ENCODE measurements at places on chromosomes 3 and 15.

GRCh38 chr3:81485444-81485865 lies 276.0 kb downstream of the GBE1 start:
- no peak for DNase-seq

DNA sequence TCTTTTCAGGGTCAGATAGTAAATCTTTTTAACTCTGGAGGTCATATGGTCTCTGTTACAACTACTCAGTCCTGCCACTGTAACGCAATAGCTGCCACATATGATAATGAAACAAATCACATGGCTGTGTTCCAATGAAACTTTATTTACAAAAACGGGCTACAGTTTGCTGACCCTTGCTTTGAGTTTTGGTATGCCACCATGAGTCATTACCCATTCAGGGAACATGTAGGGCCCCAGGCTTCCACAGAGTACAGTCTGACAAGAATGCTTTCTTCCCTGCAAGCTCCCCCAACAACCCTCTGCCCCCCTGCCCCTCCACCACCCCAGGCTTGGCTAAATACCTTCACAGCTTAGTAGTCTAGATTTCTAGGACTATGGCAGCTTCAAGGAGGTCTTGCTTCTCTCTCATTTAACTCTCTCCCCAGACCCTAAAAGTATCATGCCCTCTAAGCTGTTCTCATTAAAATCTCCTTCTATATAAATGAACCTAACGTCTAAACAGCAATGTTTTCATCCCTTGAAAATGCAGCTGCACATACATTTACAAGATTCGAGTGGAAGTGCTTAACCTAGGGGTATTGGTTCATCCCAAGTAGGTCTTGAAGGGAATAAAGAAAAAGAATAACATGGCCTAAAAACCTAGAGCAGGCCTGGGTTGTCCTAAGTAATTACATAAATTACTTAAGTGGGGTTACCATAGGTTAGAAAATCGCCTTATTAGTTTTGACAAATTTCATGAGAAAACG lies 117.8 kb upstream of the PRICKLE2 start:
- DNase-seq = no peak

GRCh38 chr15:67189326-67190051 lies 65.0 kb downstream of the AAGAB start:
- no peak for DNase-seq

DNA sequence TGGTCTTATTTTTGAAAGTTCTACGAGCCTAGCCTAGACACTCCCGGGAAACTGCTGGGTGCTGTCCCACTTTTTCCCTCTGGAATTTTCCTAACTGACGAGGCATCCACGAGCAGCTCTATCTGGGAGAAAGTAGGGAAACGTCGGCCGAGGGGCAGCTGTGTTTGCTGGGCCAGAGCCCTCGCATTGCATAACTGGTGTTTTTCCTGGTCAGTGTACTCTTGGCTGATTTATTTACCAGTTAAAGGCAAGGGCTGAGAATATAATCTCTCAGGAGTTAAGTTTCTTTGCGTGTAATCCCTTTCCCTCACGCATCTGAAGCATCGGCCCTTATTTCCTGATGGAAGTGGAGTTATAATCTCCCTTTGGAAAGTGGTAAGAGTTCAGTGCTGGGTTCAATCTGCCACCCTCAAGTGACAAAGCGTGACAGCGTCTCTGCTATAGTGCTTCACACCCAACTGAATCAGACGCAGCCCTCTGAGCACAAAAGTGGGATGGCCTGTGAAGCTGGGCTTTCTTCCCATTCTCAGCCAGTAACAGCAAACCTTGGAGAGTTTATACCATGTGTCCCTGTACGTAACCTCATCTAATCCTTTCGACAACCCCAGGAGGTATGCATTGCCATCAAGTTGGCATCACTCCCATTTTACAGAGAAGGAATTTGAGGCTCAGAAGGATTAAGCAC lies 311.5 kb downstream of the RORA start:
- DNase-seq = no peak

- no peak for DNase-seq
These were observed 540.7 kb upstream of the NECTIN3 start for GRCh38 chr3:110530902-110531301.

- DNase-seq = no peak
These were observed 55.7 kb upstream of the TMEM115 start for GRCh38 chr3:50415061-50415460.

GRCh38 chr3:45145681-45146614 lies at the start of gene CDCP1:
TSS of gene CDCP1 (minus strand) at chr3:45146378. CDS start at chr3:45146287, 91 bp downstream.
- peak; percentile 22 for DNase-seq

- DNase-seq = peak; percentile 45
These were observed 197.4 kb downstream of the KLHL25 start for GRCh38 chr15:85597155-85597815.

GRCh38 chr15:50112488-50113186 lies 6.4 kb downstream of the ATP8B4 start:
- DNase-seq = no peak

DNA sequence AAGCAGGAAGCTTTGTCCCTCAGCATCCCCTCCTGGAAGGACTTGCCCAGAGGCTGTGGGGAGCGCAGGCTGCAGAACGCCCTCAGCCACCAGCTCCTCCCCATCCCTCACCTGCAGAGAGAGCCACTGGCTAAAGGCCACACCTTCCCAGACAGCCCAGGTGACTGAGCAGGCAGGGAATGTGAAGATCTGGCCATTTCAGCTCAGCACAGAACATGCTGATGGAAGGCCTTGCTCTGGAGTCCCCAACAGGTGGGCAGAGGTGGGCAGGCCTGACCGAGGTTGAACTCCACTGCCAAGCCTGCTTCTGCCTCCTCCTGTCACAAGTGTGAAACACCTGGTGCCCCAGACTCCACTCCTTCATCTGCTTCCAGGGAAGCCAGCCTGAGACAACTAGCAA lies 50.7 kb upstream of the SEC61A1 start:
- no peak for DNase-seq

DNA sequence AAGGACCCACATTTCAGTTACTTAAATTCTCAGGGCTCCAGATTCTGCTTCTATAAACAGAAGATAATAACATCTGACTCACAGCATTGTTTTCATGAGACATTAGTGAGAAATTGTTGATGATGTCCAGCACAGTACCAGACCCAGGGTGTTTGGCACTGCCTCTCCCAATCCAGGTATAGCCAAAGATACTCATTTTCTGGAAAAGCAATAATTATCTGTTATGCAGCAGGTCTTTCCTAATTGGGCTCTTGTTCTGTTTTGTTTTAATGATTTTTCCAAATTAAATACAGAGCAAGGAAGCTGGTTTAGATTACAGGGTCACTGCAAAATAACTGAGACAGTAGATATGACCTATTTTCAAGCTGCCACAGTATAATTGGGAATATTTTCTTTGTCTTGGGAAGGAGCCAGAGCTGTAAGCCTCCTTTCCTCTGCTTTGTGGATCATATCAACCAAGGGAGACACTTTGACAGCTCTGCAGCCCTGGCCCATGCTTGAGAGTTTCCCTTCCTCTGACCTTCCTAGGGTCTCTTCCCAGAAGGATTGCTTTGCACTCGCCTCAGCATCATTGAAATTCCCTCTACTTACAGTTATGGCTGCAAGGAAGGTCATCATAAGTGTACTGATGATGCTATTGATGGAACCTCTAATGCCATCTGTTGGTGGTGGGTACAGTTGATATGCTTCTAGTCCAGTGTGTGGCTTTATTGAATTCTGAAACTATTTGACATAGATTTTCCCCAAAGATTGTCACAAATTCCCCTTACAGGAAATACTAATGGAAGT lies 522.4 kb upstream of the ADAMTS9 start:
- DNase-seq = no peak

DNA sequence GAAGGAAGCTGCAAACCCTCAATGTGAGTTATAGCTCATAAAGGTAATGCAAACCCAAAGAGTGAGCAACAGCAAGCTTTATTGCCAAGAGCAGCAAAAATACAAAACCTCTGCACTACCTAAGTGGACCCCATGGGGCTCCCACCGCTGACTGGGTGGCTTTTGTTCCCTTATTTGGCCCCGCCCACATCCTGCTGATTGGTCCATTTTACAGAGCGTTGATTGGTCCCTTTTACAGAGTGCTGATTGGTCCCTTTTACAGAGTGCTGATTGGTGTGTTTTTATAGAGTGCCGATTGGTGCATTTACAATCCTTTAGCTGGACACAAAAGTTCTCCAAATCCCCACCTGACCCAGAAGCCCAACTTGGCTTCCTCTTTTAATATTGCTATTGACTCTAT lies 154.5 kb upstream of the NSMCE3 start:
- DNase-seq = no peak

- DNase-seq = peak; percentile 29
These were observed 9.2 kb downstream of the EIF3J start for GRCh38 chr15:44545913-44546802.

- peak; percentile 34 for DNase-seq
These were observed 202.8 kb downstream of the SV2B start for GRCh38 chr15:91302588-91303439.

GRCh38 chr3:78887547-78888011 lies 880.2 kb downstream of the ROBO1 start:
- no peak for DNase-seq

- no peak for DNase-seq
These were observed 285.8 kb upstream of the SEMA6D start for GRCh38 chr15:47431501-47431900.

GRCh38 chr3:127640042-127640355 lies 11.0 kb downstream of the PODXL2 start:
- DNase-seq = no peak

DNA sequence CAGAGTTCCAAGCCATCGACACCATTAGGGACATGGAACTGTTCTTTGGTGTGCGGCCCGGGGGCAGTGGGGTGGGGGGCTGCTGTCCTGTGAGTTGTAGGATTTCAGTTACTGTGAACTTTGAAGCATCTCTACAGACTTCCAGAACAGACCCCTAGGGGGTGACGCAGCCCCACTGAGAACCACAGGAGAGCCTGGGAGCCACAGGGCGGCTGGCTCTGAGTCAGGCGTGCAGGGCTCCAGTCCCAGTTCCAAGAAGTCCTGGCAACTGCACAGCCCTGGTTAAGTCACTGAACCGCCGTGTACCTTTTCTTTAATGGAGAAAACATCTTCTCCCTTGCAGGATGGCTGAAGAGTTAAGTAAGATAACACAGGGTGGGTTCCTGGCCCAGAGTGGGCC lies 23.5 kb upstream of the LRTM1 start:
- DNase-seq = no peak

DNA sequence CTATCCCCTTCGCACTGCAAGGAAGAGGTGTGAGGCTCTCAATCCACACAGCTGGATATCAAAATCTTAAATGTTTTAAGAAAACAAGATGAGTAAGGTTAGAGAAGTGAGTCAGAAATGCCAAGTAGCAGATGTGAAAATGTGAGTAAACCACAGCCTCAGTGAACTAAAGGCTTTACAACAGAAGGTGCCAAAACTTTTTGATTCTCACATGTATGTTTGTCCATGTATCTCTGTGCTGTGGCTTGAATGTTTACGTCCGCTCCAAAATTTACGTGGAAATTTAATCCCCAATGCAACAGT lies 126.8 kb upstream of the PFN2 start:
- no peak for DNase-seq

GRCh38 chr3:43874731-43875130 lies 184.0 kb downstream of the ABHD5 start:
- no peak for DNase-seq

GRCh38 chr3:36379872-36380220 lies 458 bp upstream of the STAC start:
- DNase-seq = no peak

DNA sequence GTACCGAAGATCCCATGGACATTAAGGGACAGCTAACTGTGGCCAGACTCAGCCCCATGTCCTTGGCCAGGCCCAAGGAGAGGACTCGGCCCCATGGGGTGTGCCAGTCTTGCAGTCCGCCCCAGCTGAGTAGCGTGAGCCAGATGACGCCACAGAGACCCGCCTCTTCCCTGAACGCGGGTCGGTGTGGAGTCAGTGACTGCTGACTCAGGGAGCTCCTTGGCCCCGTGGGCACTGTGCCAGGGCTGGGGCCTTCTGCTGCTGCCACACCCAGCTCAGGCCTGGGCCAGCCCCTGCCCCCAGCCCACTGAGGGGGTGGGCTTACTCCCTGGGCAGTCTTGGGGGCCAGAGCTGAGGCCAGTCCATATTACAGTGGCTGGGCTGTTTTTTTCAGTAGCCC lies 52.8 kb downstream of the PLXNA1 start:
- no peak for DNase-seq

GRCh38 chr3:161197855-161198850 lies 23.0 kb upstream of the NMD3 start:
- no peak for DNase-seq

GRCh38 chr3:71547249-71548198 lies 36.0 kb downstream of the FOXP1 start:
- no peak for DNase-seq

DNA sequence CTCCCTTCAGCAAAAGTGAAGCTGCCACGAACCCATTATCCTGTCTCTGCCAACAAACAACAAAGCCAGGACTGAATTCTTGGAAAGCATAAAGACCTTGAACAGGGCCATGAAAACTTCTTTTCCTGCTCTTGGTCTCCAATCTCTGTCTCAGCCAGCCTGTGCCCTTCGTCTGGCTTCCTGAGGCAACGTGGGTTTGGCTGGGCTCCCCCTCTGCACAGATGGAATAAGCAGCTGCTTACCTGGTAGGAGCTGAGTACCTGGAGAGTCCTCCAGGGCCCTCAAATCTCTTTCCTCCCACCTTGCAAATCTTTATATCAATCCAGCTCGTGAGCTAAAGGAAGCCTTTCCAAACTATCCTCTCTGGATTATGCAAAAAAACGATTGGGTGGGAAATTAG lies 97.6 kb upstream of the PSMD6 start:
- DNase-seq = no peak

DNA sequence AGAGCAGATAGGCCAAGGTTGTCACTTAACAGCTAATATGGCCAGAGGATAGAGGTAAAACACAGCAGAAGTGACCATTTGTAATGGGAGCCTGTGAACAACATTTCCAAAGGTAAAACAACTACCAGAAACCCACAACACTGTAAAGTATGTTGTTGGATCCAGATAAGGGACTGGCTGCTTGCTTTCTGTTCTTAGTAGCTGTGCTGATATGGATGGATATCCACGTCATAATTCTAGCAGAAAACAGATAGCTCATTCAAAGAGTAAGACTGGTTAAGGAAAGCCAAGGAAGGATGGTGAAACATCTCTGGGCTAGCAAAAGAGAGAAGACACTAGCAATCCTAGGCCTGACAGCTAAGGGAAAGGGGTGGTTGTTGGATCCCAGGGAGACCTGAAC lies 36.9 kb upstream of the SPRED1 start:
- no peak for DNase-seq

DNA sequence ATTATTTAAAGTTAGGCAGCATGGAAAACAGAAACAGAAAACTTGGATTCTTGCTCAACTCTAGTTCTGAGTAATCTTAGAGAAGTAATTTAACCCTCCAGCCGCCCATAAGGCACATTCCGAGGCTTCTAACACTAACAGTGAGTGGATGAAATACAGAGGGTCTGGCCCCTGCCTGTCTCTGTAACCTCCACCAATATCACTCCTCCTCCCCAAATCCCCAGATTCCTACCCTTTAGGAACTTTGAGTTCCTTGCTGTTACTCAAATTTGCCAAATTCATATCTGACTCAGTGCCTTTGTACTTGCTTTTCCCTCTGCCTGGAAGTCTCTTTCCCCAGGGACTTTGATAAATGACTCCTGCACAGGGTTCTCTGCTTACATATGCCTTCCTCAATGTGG lies 112.5 kb upstream of the TGFBR2 start:
- no peak for DNase-seq

GRCh38 chr3:128395500-128396162 lies 71.1 kb downstream of the DNAJB8 start:
- no peak for DNase-seq
